ENCODE measurements at places on chromosomes 6 and 20. TPM values are rescaled to one million over a fixed set of nuclear protein-coding genes. Genes with fewer than 3 reads are reported as not detected.

GRCh38 chr6:158284007-158284875, 28.0 kb upstream of the TULP4 start:
- no peak overlapping the region for H3K27ac ChIP-seq
- peaks cover 37% of the 10 kb centered on the region for H3K4me1 ChIP-seq
- DNase-seq = no peak
- no peak overlapping the region for H3K4me3 ChIP-seq
- H3K36me3 ChIP-seq = no peaks in the 10 kb centered on the region

DNA sequence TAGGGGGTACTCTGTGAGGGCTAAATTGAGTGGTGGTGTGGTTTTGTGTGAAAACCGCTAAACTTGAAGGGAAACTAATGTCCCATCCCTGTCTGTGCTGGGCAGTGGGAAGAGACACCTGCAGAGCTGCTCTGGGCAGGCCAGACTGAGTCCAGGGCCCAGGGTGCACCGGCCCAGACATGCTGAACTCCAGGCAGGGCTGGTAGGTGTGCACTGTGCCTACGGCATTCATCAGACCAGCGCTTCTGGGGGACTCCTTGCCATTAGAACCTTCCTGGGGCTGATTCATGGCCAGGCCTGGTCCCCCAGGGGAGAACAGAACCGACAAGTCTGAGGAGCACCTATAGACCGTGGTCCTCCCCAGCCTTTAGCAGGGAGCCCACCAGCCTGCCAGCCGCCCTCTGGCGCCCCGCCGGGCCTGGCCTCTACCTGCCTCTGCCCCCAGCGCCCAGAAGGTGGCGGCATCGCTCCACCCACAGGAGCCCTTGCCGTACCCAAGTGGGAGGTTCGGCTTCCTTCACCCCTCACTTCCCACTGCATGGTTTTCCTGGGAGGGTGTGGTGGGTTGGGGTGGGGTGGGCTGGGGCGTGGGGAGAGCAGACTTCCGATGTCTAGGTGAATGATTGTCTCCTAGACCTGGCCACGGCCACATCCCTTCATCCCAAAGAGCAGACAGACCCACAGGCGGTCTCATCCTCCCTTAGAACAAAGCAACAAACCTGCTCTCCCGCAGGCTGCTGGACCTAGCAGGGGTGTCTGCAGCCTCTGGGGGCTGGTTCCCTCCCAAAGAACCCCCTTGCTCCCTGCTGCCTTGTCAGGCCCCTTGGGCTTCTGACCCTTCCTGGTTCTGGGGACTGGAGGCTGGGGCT, 15.5 kb downstream of the CCDC167 start:
- DNase-seq = peak; percentile 72
- H3K27ac ChIP-seq = peak overlapping the region; percentile 24

DNA sequence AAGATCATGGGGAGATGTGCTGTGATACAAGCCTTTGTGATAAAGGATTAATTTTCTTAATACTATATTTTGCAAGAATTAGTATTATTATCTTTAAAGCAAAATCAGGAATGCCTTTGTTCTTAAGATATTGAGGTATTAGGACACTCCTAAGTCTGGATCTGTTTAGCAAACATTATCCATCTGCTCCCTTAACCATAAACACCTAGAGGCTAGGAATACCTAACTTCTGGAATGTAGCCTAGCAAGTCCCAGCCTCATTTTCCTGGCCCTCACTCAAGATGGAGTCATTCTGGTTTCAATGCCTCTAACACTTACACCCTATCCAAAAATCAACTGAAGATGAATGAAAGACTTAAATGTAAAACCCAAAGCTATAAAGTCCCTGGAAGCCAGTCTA, 106.3 kb upstream of the GJE1 start:
- no peaks in the 10 kb centered on the region for H3K4me1 ChIP-seq
- DNase-seq = no peak
- no peaks in the 10 kb centered on the region for H3K36me3 ChIP-seq
- H3K4me3 ChIP-seq = no peak overlapping the region
- H3K27me3 ChIP-seq = no peaks in the 10 kb centered on the region

Gene MARCKS
- 0.96 TPM for total RNA-seq

DNA sequence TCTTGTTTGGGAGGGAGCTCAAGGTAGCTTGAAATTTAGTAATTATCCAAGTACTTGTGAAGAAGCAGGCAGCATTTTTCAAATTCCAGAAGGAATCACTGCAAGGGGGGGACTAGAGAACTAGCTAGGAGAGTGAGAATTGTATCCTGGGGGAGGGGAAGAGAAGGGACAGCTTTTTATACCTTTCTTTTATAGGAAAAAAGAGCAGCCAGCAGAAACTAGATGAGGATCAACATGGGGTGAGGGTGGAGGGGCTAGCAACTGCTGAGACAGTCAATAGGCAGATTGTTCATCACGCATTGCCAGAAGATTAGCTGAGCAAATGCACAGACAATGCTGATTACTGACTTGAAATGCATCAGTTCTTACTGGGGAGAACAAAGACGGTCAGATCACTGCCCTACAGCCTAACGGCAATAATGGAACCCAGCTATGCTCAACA, 514.3 kb upstream of the CITED2 start:
- H3K36me3 ChIP-seq = no peaks in the 10 kb centered on the region
- no peak overlapping the region for H3K27ac ChIP-seq
- H3K4me3 ChIP-seq = no peak overlapping the region
- no peaks in the 10 kb centered on the region for H3K27me3 ChIP-seq

DNA sequence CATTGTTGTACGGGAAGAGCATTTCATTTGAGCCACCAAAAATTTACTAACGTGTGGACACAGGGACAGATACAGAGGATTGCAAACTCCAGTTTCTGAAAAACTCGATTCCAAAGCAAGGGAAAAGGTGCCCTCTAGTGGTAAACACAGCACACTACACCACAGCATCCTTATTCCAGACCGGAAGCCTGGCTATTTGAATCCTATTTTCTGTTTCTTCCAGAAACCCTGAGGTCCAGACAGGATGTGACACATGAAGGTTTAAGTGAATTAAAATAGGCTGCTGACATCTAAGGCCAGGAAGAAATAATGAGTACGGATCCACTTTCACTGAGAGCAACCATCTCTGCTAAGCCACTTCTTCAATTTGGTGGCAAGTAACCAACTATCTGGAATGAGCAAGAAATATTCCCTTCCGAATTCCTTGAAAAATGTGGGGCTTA, 31.8 kb upstream of the GMPR start:
- H3K27me3 ChIP-seq = no peaks in the 10 kb centered on the region
- peak; percentile 42 for DNase-seq
- no peaks in the 10 kb centered on the region for H3K4me1 ChIP-seq
- H3K27ac ChIP-seq = no peak overlapping the region
- H3K36me3 ChIP-seq = no peaks in the 10 kb centered on the region

DNA sequence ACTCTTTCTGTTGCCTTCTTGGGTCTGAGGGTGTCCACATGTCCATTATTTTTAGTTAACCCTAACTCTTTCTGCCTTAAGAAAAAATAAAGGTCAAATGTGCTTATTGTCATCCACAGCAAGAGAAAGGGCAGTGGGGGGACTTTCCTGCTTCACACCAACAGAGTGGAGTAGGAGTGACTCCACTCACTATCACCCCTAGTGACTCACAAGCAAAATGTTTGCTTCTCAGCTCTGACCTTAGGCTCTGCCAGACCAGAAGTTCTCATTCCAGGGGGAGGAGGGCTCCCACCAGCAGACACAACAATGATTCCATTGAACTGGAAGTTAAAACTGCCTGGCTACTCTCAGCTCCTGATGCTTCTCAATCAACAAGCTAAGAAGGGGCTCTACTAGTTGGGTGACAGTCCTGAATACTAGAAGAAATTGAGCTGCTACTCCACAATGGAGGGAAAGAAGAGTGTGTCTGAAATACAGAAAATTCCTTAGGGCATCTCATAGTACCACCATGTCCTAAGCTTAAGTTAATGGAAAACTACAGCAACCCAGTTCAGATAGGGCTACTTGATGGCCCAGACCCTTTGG, 83.9 kb upstream of the AFDN start:
- no peak overlapping the region for H3K4me3 ChIP-seq
- H3K27ac ChIP-seq = no peak overlapping the region
- DNase-seq = no peak
- H3K27me3 ChIP-seq = no peaks in the 10 kb centered on the region
- no peaks in the 10 kb centered on the region for H3K4me1 ChIP-seq

DNA sequence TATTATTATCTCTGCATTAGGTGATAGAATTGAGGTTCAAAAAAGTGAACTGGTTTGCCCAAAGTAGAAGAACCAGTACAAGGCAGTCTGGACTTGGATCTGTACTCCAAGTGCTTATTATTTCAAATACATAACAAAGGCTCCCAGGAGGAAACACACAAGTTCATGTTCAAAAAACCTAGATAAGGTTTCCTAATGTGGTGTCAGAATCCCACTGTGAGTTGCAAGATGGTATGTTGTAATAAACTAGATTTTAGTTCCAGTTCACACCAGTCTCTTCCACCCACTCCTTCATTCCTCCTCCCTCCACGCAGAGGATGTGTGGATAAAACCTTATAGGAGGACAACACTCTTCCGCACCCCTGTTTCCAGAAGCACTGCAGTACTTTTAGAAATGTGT, 42.8 kb downstream of the KIAA0319 start:
- no peak overlapping the region for H3K4me3 ChIP-seq
- no peaks in the 10 kb centered on the region for H3K4me1 ChIP-seq
- no peaks in the 10 kb centered on the region for H3K36me3 ChIP-seq
- H3K27ac ChIP-seq = no peak overlapping the region

DNA sequence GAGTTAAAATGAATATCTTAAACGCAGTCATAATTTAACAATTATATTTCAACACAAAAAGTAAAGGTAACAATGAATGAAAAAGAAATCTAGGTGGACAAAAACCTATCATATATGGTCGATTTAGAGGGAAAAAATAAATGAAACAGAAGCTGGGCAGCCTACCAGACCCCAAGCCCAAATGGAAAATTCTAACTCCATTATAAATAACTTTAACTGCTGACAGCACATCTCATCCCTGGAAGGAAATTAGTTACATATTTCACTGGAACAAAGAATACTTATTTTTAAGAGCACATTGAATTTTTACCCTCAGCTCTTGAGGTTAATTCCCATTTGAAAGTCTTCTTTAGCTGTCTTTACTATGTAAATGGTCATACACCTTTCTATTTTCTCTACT, 39.1 kb downstream of the COL12A1 start:
- H3K36me3 ChIP-seq = no peaks in the 10 kb centered on the region
- H3K4me3 ChIP-seq = no peak overlapping the region
- no peaks in the 10 kb centered on the region for H3K4me1 ChIP-seq
- H3K27me3 ChIP-seq = no peaks in the 10 kb centered on the region
- no peak overlapping the region for H3K27ac ChIP-seq
- DNase-seq = no peak

DNA sequence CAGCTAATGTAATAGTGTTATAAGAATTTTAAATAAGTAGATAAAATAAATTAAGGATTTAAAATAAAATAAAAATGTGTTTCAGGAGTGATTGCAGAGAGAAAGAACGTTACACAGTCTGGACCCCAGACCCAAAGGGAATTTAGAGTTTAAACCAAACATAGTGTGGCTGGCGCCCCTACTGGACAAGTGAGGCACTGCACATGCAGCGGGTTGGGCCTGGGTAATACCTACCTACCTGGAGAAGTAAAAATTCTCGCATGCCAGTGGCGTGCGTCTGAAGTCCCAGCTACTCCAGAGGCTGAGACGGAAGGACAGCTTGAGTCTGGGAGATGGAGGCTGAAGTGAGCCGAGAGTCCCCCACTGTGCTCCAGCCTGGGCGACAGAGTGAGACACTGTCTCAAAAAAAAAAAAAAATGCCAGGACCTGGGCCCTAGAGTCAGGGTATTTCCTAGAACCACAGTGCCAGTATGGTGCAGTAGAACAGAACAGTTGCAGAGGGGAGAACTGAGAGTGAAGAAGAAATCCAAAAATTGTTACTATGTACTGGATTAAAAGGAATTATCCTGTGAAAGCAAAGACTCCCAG, 71.4 kb upstream of the TCF21 start:
- no peaks in the 10 kb centered on the region for H3K4me1 ChIP-seq
- H3K4me3 ChIP-seq = no peak overlapping the region
- no peak overlapping the region for H3K27ac ChIP-seq
- no peaks in the 10 kb centered on the region for H3K27me3 ChIP-seq
- H3K36me3 ChIP-seq = no peaks in the 10 kb centered on the region

Data from CD8-positive, alpha-beta memory T cell (primary cell).